Stimulated activated naive CD8-positive, alpha-beta T cell treated with anti-CD3 and anti-CD28 coated beads, Interleukin-15, amount 100 ng/mL, for 72 hours (primary cell): ENCODE measurements at places on chromosomes 2 and 18.

DNA sequence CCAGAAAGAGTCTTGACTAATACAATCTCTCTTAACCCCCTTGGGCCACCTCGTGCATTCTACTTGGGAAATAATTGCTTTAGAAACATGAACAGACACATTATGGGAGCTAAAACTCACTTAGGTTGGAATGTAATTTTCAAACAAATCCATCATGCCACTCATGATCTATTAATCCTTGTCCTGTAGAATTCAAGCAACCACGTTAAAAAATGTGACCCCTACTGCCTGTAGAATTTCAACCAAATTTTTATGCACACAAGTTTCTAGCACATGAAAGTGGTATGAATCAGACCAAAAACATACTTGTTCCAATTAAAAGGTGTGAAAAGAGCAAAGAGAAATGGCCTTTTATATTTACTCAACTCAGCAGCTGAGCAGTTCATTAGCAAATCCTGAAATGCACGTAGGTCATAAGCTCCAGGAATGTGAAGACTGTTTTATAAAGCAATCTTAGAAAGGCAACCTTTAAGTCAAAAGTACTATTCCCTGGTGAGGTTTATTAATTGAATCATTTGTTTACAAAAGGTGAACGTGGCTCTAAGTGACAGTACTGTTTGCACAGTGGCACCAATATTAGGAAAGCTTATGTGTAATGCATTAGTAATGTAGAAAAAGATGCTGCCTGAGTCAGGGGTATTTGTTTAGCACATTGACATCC, 459.4 kb upstream of the UBE2E3 start:
- no peak for DNase-seq

- no peak for DNase-seq
Measured at GRCh38 chr2:140687825-140688224, 1443.0 kb downstream of the LRP1B start.

GRCh38 chr2:120436460-120436739, 90.5 kb downstream of the INHBB start:
- DNase-seq: no peak

DNA sequence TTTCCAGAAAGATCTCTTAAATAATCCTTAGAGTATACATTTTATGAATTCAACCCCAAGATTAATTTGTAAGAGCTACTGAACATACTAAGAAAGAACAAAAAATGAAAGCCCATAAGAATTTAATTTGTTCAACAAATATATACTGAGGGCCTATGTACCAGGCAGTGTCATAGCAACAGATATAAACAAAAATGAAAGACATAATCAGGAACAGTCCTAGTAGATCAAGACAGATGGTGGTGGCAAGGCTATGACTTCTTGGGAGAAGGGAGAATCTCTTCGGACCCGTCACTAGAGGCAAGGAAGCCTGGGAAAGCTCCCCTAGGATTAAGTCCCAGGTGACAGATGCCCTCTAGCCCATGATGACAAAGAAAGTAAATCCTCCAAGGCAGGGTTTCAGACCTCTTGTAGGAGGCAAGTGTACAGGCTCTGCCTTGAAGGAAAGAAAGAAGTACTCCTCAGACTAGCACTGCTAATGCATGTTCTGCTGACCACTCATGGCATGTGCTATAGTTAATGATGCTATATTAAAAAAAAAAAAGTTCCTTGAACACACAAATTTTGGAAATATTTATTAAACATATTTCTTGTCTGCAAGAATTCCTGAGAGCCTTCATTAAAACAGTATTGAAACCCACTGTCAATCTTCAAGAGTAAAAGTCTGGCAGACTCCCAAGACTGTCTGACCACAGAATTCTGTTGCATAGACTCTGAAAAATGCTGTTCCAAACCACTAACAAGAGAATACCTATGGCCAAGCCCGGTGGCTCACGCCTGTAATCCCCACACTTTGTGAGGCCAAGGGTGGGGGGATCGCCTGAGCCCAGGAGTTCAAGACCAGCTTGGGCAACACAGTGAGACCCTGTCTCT, 31.5 kb downstream of the NOL10 start:
- DNase-seq: no peak

DNA sequence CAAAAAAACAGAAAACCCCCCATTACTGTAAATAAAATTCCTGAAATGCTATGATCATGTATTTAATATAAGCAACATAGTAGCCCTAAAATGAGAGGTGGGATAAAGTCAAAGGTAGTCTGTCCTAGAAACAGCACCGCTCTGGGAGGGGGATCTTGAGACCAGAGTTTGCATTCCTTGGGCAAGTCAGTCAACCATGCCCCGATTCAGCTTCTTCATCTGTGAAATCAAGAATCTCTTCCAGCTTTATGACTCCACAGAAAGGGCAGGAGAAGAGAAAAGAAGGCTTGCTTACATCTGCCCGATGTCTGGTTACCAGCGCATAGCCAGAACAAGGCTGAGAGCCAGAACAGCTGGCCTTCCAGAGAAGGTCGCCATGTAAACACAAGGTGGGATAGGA, 2.1 kb upstream of the FBLN7 start:
- no peak for DNase-seq

- no peak for DNase-seq
Measured at GRCh38 chr2:99858951-99859596, 283.3 kb downstream of the AFF3 start.

DNA sequence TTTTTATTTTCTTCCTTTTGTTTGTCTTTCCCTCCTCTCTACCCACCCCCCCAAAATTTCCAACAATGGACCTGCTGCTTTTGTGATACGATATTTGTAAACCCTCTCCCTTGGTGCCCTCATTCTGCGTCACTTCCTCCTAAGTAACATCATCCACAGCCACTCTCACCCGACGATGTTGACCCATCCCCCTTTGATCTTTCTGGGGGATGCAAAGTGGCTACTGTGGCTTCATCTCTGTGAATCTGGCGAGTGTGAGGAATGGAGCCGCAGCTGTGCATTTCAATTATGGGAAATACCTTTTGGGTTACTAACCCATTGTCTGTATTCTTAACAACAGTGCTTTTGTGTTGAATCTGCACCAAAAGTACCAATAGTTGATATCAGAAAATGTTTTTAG, 19.4 kb downstream of the ANTXR1 start:
- no peak for DNase-seq
